Occipital lobe (tissue), 3 donors: ENCODE measurements at places on chromosomes 13 and 19. TPM values are rescaled to one million over a fixed set of nuclear protein-coding genes. Genes with fewer than 3 reads are reported as not detected.

GRCh38 chr19:29966588-29967249, 24.7 kb downstream of the URI1 start:
- no peak for DNase-seq

Gene SBNO2
- total RNA-seq = 4.2 TPM

Gene CD37
- total RNA-seq = 1.1 TPM

GRCh38 chr19:41575998-41576397, at the start of gene CEACAM21:
Gene CEACAM21 (plus strand): TSS chr19:41576166. CDS start chr19:41576275, 109 bp downstream.
- DNase-seq = no peak

GRCh38 chr13:84279166-84279565, 396.9 kb upstream of the SLITRK1 start:
- DNase-seq = no peak

DNA sequence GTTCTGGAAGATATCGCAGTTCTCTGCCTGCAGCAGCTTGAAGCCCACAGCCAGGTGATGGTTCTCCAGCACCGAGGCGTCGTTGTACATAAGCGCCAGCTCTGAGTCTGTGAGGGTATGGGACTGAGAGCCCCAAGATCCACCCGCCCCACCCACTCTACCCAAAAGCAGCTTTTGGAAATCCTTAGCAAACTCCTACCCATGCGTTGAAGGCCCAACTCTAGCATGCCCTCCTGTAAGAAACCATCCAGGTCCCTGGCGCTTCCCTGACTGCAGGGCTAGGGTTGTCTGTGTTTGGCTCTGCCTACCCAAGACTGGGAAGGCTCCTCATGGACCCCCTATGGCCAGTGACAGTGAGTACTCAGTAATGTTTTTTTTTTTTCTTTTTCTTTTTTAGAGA, 9.4 kb downstream of the PDE4C start:
- no peak for DNase-seq

GRCh38 chr13:93224535-93224934, 2.1 kb upstream of the GPC6 start:
- no peak for DNase-seq

DNA sequence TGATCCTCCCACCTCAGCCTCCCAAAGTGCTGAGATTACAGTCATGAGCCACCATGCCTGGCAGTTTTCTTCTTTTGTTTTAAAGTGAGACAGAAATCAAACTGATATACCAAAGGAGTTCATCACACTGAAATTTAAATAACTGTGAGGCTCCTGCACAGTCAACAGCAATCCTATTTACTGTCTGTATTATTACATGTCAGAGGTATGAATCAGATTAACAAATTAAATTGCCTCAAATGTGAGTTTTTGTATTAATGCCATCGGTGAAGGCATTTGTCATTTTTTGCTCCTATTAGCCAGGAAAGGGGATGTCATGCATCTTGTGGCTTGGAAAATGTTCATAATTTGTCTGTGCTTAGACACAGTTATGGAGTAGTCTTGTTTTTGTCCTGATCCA, 20.4 kb downstream of the DCT start:
- DNase-seq = no peak

DNA sequence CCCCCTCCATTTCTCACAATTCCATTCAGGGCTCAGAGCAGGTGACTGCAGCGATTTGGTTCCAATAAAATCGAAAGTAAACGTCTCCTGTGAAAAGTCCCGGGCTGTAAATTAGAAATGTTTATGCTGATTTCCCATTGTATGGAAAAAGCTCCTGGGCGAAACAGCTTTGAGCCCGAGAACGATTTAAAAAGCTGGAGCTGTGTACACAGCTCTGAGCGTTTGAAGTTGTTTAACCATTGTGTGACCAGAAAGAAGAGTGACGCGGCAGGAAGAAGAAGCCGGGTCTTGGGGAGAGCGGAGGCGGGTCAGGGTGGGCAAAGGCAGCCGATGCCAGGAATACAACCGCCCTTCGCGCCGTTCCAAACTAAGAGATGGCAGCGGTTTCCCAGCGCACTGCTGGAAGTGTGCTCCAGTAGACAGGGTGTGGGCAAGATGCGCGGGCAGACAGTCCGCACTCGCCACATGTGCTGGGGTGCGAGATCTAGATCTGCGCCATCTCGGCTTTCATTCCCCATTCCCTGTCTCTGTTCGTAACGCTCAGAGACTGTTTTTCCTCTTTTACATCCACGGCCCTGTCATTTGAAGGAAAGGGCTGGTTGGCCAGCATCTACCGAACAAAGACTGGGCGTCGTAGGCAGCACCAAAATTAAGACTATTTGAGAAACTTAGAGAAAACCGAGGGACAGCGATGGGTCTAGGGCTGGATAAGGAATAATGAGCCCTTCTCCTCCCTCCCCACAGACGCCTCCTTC, 960 bp upstream of the GSX1 start:
- DNase-seq = no peak

DNA sequence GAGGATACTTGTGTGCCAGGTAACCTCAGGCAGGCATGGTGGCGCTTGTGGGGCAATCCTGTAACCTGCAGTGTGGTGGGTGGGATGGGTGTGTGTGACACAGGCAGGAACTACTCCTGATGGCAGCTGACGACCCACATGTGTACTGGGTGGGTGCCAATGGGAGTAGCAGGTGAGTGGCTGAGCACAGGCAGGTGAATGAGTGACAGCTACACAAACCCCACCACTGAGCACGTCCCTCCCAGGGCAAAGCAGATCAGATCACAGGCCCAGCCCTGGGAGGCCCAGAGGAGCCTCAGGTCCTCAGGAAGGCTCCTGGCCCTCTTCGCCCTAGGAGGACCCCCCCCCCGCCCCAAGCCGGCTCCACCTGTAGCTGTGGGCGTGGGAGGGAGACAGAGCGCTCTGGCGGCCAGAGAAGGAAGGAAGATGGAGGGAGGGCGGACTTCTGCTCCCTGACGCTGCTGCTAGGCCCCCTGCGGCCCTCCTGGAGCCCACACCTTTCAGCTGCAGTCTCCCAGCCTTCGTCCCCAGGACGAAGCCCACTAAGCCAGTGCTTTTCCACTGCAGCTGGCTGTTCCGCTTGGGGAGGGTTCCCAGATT, 1.3 kb upstream of the ZNF181 start:
- DNase-seq = no peak

- DNase-seq = no peak
Measured at GRCh38 chr19:16834747-16835146, 5.5 kb downstream of the SIN3B start.

DNA sequence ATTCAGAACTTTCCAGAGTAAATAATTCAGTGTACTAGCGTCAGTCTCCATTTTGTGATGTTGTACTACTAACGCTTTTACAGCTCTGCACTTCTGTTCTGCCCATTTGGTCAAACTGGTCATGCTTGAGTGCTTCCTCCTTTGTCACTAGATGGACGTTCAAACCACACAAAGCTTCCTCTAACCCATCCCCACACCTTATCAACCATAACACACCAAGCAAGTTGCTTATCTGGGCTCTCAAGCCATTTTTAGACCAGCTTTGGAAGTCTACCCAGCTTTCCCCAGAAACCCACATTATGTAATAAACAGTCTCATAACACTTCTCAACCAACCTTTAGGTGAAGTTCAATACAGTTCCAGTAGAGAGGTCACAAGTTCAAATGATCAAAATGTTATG, 2.3 kb upstream of the ZNF347 start:
- no peak for DNase-seq

GRCh38 chr19:49150944-49151243, 4.3 kb downstream of the HRC start:
- DNase-seq = no peak

DNA sequence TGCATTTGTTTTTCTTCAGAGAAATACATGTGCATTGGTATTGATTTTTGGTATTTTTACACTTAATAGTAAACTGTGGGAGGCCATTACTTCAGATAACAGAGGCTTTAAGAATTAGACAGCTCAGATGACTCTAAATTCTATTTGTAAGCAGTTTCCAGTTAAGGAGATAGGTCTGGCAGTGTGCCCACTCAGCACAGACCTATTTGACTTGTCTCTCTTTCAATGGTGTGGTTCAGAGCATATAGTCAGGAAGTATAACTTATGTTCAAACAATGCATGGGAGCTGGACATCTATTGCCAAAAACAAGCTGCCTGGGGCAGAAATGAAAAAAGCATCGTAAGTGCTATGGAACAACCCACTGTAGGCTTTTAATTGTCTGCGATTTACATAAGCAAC, 370.7 kb downstream of the HS6ST3 start:
- DNase-seq = no peak

GRCh38 chr13:76245211-76245610, 609.1 kb downstream of the LMO7 start:
- DNase-seq = no peak

- no peak for DNase-seq
Measured at GRCh38 chr19:47758443-47758804, 13.1 kb downstream of the NOP53 start.

DNA sequence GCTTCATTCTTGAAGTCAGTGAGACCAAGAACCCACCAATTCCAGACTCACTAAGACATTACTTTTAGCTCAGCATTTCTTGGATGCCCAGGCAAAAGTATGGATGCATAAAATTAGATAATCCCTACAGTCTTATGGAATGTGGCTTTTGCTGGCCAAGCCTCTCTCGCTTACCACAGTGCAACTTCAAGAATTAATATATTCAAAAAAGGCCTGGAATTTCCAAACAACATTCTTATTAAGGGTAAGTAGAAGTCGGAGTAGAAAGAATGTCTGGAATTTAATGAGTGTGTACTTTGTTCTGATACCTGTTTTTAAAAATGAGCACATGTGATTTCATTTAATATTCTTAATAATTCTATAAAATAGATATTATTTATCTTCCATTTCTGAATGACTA, 302.4 kb upstream of the TMTC4 start:
- DNase-seq = no peak

GRCh38 chr13:98434060-98434459, 142.8 kb downstream of the STK24 start:
- no peak for DNase-seq

DNA sequence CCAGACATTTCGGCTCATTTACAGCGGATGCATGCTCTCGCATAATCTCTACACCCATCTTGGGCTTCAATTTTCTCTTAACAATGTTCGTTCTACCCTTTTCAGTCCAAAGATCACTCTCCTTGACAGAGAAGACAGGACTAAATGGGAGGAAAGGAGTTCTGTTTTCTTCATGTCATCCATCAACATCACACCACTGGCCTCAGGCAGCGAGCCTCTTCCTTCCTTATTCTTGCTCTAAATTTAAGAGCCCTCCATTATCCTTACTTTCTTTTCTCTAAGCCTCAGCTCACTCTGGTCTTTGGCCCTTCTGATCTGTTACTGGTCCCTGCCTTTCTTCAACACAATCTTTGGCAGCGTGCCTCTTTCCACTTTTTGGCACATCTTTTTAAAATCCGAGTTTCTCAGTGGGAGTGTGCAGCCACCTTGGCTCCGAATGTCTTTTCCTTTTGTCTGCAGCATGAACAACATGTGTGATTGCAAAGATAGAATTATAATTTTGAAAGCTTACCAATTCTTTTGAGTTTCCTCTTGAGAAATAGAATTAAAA, 98.7 kb downstream of the FAM216B start:
- DNase-seq = no peak

- DNase-seq = no peak
Measured at GRCh38 chr13:27442797-27443196, 7.6 kb downstream of the MTIF3 start.

Gene ZSCAN4
- total RNA-seq = not detected
